Muscle of leg (tissue), 16 donors: ENCODE measurements at places on chromosomes 1 and 21. TPM values are rescaled to one million over a fixed set of nuclear protein-coding genes. Genes with fewer than 3 reads are reported as not detected.

GRCh38 chr21:33569991-33570390 is 18.5 kb downstream of the DONSON start:
- H3K27me3 ChIP-seq: no peaks in the 10 kb centered on the region
- H3K27ac ChIP-seq: no peak overlapping the region
- peaks cover 28% of the 10 kb centered on the region for H3K36me3 ChIP-seq
- H3K4me1 ChIP-seq: no peaks in the 10 kb centered on the region
- DNase-seq: no peak

- H3K4me1 ChIP-seq: peaks cover 17% of the 10 kb centered on the region
- H3K27ac ChIP-seq: no peak within 1 kb of the TSS
- H3K4me3 ChIP-seq: peak within 1 kb of the TSS; percentile 62
- no peaks in the 10 kb centered on the region for H3K27me3 ChIP-seq
- peak; percentile 89 for DNase-seq
Measured at GRCh38 chr1:156295391-156295947, at the start of gene GLMP. Gene GLMP (minus strand): TSS chr1:156295679. CDS start chr1:156295645, 34 bp downstream.

GRCh38 chr1:41358131-41359021 is 2.9 kb upstream of the FOXO6 start:
- peaks cover 57% of the 10 kb centered on the region for H3K4me1 ChIP-seq
- no peak overlapping the region for H3K4me3 ChIP-seq
- peak; percentile 19 for DNase-seq
- peaks cover 14% of the 10 kb centered on the region for H3K27me3 ChIP-seq
- H3K27ac ChIP-seq: peak overlapping the region; percentile 77

DNA sequence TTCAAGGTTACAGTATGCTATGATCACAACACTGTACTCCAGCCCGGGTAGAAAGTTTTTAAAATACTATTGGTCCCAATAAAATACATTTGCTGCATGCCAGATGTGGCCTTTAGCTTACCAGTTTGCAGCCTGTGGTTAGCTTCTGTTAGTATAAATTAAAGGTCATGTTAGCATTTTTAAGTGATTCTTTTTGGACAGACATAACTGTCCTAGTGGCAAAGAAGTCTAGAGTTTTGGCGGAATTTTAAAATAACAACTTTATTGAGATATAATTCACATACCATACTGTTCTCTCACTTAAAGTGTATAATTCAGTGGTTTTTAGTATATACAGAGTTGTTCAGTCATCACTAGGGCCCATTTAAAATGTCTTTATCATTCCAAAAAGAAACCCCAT is 24.3 kb upstream of the TMEM39B start:
- H3K36me3 ChIP-seq: peaks cover 67% of the 10 kb centered on the region
- no peak overlapping the region for H3K27ac ChIP-seq
- H3K27me3 ChIP-seq: no peaks in the 10 kb centered on the region
- H3K4me3 ChIP-seq: no peak overlapping the region
- no peak for DNase-seq
- H3K4me1 ChIP-seq: no peaks in the 10 kb centered on the region

DNA sequence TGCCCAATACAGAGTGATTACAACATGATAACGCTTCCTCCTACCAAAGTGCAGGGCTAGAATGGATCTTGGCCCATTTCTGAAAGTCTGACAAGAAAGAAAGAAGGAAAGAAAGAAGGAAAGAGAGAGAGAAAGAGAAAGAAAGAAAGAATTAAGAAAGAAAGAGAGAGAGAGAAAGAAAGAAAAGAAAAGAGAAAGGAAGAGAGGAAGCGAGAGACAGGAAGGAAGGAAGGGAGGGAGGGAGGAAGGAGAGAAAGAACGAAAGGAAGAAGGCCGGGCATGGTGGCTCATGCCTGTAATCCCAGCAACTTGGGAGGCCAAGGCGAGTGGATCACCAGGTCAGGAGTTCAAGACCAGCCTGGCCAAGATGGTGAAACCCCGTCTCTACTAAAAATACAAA is 44.1 kb upstream of the PPM1J start:
- no peak overlapping the region for H3K27ac ChIP-seq
- H3K36me3 ChIP-seq: no peaks in the 10 kb centered on the region
- DNase-seq: no peak
- H3K4me3 ChIP-seq: no peak overlapping the region
- peaks cover 2% of the 10 kb centered on the region for H3K4me1 ChIP-seq
- H3K27me3 ChIP-seq: no peaks in the 10 kb centered on the region

- no peak overlapping the region for H3K27ac ChIP-seq
- H3K27me3 ChIP-seq: no peaks in the 10 kb centered on the region
- H3K36me3 ChIP-seq: no peaks in the 10 kb centered on the region
- no peak overlapping the region for H3K4me3 ChIP-seq
- H3K4me1 ChIP-seq: peaks cover 12% of the 10 kb centered on the region
Measured at GRCh38 chr21:34617753-34618339, 2.9 kb upstream of the RCAN1 start.

The TCHH gene
- total RNA-seq: under 0.01 TPM

The FMO1 gene
- total RNA-seq: 8.3 TPM
